ENCODE measurements at places on chromosomes 7 and 10. TPM values are rescaled to one million over a fixed set of nuclear protein-coding genes. Genes with fewer than 3 reads are reported as not detected.

INSIG1 gene
- total RNA-seq = 694 TPM

ANKRD26 gene
- 4.6 TPM for total RNA-seq

DPYSL4 gene
- total RNA-seq = 2.8 TPM

BTBD16 gene
- total RNA-seq = not detected

RET gene
- 0.29 TPM for total RNA-seq

MNX1 gene
- not detected for total RNA-seq

ZNF467 gene
- total RNA-seq = 3.0 TPM

R3HCC1L gene
- 9.0 TPM for total RNA-seq

GPR26 gene
- total RNA-seq = not detected

KDM7A gene
- 1.2 TPM for total RNA-seq

DDC gene
- not detected for total RNA-seq

TCERG1L gene
- not detected for total RNA-seq

SOSTDC1 gene
- 0.29 TPM for total RNA-seq

C7orf33 gene
- not detected for total RNA-seq

ABCA13 gene
- not detected for total RNA-seq

COL26A1 gene
- not detected for total RNA-seq

OR9A2 gene
- not detected for total RNA-seq

PTPRN2 gene
- 1.1 TPM for total RNA-seq

EPHB4 gene
- 53.0 TPM for total RNA-seq

HOXA2 gene
- total RNA-seq = 0.53 TPM

FGL2 gene
- not detected for total RNA-seq

STAG3 gene
- total RNA-seq = 0.35 TPM

ZNF365 gene
- 1.2 TPM for total RNA-seq

TAS2R3 gene
- not detected for total RNA-seq

CDC14C gene
- total RNA-seq = not detected

FBH1 gene
- total RNA-seq = 79.6 TPM

ELFN1 gene
- total RNA-seq = 0.89 TPM

PRSS37 gene
- total RNA-seq = not detected

PRKCQ gene
- total RNA-seq = not detected

MRM2 gene
- 18.2 TPM for total RNA-seq
